ENCODE measurements at places on chromosomes 11 and 22. TPM values are rescaled to one million over a fixed set of nuclear protein-coding genes. Genes with fewer than 3 reads are reported as not detected.

DNA sequence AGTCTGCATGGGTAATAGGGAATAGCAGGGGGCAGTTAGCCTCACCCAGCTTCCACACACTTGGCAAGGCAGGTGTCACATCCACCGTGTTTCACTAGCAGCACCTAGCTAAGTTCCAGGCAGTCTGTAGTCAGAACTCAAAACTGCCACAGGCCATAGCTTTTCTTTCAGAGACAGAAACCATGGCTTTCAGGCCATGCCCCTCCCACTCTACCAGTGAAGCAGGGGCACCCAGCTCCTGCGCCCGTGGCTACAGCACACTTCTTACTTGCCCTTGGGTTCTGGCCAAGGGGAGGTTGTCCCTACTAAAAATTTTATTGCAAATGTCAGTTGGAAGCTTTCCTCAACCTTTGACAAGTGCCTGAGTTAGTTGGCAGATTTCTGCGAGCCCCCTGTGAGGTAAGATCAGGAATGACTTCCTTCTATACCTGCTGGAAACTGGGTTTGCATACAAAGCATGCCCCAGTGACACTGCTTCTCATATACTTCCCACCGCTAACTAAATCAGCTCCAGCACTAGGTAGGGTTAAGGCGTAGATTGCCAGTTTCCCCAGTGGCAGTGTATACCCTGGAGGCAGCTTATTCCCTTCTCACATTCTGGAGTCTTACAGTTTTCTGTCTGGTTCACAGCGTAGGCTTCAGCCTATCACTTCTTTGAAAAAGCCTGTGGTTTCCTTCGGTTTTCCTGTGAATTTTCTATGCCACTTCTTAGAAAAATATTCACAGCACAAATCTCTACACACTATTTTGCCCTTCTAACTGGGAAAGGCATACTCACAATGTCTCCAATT lies 139.0 kb upstream of the LUZP2 start:
- no peak for ATAC-seq

GRCh38 chr11:99739464-99740089 lies 718.8 kb downstream of the CNTN5 start:
- ATAC-seq = no peak

DNA sequence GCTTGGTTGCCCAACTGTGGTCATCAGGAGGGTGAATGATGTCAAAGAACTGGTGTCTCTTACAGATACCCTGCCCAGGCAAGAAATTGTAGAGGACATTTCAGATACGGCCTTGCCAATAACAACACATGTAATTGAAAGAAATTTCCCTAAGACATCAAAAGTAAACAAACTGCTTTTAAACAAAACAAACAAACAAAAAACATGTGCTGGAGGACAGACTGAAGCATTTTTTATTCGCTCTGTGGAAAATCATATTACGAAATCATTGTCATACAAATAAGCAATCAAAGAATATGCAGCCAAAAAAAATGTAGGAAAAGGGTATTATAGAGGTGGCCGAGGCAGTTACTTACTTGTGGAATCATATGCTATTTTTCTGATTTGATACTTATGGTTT lies 52.1 kb upstream of the MYEOV start:
- ATAC-seq = no peak

- no peak for ATAC-seq
Measured at GRCh38 chr22:37223965-37224551, 11.8 kb upstream of the SSTR3 start.

DNA sequence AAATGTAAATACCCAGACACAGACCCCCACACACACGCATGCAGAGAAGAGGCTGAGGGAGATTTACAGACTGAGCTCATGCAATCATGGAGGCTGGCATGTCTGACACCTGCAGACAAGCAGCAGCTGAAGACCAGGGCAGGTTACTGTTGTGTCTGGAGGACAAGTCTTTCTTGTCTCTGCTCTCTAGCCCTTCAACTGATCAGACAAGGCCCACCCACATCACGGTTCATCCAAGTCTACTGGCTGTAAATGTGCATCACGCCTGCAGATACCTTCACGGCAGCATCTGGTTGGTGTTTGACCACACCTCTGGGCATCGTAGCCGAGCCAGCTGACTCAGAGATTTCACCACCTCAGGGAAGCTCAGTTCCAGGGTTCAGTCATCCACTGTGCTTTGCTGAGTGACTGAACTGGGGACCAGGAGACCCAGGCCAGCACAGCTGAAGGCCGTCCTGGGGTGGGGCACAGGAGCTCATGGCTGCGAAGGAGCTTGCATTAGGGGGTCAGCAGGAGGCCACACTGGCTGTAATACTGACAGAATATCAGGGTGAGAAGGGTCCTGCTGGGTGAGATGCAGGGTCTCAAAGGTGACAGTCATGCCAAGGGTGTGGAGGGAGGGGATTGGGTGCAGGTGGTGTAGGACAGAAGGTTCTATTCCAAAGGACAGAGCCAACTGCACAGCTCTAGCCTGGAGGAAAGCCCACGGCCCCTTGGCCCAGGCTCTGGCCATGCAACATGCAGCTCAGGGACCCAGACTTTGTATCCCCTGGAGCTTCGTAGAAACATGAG lies 304.9 kb downstream of the BRD1 start:
- ATAC-seq = no peak

DNA sequence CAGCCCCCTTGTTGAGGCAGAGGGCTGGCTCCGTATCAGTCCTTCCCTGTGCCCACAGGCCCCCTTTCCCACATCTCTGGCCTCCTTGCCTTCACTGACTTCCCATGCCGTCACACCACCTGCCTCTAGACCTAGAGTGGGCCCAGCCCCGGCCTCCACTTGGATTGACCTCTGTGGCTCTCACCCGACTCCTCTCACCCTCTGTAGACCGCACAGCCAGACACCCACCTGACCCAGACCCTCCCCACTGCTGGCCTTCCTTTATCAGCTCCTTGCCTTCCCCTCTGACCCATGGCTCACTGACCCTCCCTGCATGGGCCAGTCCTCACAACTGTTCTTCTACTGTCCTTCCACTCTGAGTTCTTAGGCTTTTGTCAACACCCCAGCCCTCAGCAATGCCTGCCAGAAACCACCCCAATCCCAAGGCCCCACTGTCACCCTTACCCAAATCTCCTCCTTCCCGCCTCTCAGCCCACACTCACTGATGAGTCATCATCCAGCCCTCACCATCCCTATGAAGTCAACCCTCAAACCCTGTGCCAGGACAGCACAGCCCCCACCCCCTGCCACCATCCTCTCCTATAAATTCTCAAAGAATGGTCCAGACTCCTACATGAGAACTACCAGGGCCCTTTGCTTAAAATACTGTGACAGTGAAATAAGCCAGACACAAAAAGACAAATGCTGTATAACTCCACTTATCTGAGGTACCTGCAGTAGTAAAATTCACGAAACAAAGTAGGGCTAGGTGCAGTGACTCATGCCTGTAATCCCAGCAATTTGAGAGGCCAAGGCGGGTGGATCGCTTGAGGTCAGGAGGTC lies 53.4 kb downstream of the SCGB1A1 start:
- peak; percentile 78 for ATAC-seq

GRCh38 chr22:34038801-34039555 lies 118.7 kb upstream of the LARGE1 start:
- ATAC-seq = no peak

GRCh38 chr11:33266393-33267215 lies 9.4 kb downstream of the HIPK3 start:
- peak; percentile 45 for ATAC-seq

- no peak for ATAC-seq
Measured at GRCh38 chr22:45783021-45783420, 111.4 kb downstream of the ATXN10 start.

DNA sequence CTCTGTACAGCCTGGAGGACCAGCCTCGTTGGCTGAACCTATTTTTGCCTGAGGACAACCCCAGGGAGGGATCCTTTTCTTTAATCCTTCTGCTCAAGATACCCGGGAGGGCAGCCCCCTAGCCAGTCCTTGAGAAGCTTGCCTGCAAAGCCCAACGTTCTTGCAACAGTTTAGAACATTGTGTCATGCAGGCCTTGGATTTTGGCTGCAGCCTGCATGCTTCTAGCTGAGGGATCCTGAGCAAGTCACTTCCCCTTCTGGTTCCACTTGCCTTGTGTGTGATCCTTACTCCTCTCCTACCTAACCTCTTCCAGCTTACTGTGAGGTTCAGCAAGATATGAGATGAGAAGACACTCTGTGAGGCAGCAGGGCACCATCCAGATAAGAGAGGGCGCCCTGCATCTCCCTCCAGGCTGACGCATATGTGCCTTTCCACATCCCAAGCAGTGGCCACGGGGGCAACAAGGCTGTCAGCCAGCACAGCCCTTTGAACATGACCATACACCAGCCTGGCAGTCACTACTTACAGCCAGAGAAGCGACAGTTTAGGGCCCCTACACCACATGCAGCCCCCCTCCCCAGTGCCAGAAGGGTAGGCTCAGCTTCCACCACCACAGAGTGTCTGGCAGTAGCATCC lies 76.1 kb downstream of the C11orf58 start:
- ATAC-seq = no peak

GRCh38 chr11:74543991-74544390 lies 48.4 kb upstream of the POLD3 start:
- no peak for ATAC-seq

DNA sequence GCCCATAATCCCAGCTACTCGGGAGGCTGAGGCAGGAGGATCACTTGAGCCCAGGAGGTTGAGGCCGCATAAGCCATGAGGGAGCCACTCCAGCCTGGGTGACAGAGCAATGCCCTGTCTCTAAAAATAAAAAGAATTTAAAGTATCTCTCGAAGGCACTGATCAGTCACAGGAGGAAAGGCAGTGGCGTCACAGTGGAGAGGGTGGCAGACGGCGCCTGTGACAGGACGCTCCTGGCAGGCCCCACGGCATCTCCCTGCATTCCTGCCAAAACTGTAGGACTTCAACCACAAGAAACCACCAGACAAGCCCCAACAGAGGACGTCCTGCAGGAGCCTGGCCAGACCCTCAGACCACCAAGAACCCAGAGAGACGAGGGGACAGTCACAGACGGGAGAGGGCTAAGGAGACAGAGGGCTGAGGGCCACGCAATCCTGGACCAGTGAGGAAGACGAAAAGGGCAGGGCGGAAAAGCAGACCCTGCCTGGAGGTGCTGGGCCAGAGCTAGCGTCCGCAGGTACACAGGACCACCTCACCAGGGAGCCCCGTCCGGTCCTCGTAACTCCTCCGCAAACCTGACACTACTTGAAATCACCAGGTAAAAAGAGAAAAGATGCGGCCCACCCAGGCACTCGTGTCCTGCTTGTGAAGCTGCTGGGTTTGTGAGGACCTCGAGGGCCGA lies 5.9 kb downstream of the RNH1 start:
- no peak for ATAC-seq

- no peak for ATAC-seq
Measured at GRCh38 chr11:57406337-57406904, 16.0 kb upstream of the PRG2 start.

- ATAC-seq = no peak
Measured at GRCh38 chr22:20547029-20547428, 39.6 kb downstream of the MED15 start.

- peak; percentile 18 for ATAC-seq
Measured at GRCh38 chr11:72079819-72080325, 470 bp downstream of the NUMA1 start.

- peak; percentile 38 for ATAC-seq
Measured at GRCh38 chr11:46658259-46658658, 40.9 kb downstream of the ATG13 start.

GRCh38 chr22:38467438-38467903 lies 425 bp upstream of the KDELR3 start:
- ATAC-seq = peak; percentile 40

DNA sequence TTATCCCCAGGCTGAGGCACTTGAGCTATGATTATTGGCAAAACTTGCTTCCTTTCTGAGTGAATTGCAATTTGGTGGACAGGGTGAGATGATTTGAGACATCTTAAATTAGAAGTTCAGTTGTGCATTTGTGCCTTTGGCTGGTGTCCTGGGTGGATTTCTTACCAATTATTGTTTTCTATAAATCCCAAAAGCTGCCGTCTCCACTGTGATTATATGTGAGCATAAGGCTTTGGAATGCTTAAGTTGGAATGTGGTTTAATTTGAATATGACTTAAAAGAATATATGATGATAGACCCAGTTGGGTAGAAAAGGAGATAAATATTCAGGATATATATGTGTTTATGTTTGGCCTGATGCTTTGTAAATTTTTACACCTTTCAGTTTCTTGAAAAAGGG lies 70.0 kb downstream of the EXT2 start:
- ATAC-seq = no peak

GRCh38 chr11:44310206-44310462 lies 195 bp upstream of the ALX4 start:
- ATAC-seq = no peak

- ATAC-seq = no peak
Measured at GRCh38 chr11:27904358-27905055, 203.4 kb downstream of the KIF18A start.

DNA sequence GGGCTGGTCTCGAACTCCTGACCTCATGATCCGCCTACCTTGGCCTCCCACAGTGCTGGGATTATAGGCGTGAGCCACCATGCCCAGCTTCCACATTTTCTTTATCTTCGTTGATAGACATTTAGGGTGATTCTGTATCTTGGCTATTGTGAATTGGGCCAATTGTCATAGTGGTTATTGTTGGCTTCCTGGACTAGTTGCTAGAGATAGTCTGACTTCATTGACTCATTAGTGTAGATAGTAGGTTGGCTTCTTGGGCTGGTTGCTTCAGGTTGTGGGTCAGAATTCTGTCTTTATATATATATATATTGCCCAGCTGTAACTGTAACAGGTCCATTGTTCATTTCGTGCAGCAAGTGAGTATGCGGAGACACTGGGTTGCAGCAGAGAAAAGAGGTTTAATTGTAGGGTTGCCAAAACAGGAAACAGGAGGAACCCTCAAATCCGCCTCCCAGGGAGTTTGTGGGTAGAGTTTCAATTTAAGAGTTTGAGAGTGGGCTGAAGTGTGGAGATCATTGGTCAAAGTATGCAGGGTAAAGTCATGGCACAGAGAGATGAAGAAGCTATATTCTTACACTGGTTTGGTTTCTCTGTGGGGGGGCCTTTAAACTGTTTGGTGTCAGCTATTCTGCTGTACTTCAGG lies 22.0 kb downstream of the ATG13 start:
- ATAC-seq = no peak

Gene OR52N4
- total RNA-seq = 0.21 TPM

Gene ANO5
- 10.0 TPM for total RNA-seq

Gene CREB3L1
- 2.3 TPM for total RNA-seq

Gene SMC1B
- 0.18 TPM for total RNA-seq

Gene PPARA
- 2.4 TPM for total RNA-seq

Gene CARD16
- total RNA-seq = 56.6 TPM

Gene KCNJ1
- 0.05 TPM for total RNA-seq

Gene GSC2
- not detected for total RNA-seq

Gene ASCL2
- not detected for total RNA-seq

Gene FXYD2
- 0.22 TPM for total RNA-seq

Gene FJX1
- total RNA-seq = 8.6 TPM

Gene MUC6
- 0.44 TPM for total RNA-seq
